ENCODE measurements at places on chromosomes 1 and 21.

GRCh38 chr1:25914074-25914995 lies 8.1 kb upstream of the STMN1 start:
- DNase-seq = no peak

- DNase-seq = no peak
Observed at GRCh38 chr1:161307230-161307768, 2.5 kb downstream of the MPZ start.

DNA sequence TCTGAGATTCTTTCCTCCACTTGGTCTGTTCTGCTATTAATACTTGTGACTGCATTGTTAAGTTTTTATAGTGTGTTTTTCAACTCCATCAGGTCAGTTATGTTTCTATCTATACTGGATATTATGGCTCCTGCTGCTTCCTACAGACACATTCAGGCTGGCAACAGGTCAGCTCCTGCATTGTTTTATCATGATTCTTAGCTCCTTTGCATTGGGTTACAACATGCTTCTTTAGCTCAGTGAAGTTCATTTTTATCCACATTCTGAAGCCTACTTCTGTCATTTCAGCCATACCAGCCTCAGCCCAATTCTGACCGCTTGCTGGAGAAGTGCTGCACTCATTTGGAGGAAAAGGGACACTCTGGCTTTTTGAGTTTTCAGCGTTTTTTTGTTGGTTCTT lies 37.3 kb upstream of the F3 start:
- DNase-seq = no peak

DNA sequence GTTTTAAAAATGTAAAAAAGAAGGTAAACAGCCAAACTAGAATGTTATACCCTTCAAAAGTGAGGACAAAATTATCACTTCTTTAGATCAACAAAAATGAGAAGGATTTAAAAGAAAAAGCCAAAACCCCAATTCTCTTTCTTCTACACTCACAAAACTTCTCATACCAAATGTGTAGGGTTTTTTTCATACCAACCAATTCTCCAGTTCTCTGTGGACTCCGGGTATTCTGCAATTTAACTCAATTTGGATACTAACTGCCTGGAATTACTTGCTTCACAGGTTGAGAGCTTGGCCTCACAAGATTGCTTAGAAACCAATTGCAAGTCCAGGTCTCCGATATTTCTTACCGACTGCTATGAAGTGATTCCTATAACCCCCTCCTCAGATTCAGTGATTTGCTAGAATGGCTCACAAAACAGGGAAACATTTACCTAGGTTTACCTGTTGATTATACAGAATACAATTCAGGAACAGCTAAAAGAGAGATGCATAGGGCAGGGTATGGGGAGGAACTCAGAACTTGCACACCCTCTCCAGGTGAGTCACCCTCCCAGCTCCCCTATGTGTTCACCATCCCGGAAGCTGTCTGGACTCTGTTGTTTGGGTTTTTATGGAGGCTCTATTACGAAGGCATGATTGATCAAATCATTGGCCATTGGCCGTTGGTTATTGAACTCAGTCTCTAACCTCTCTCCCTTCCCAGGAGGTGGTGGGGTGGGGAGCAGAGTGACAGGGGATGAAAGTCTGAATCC lies 67.1 kb downstream of the CAMTA1 start:
- DNase-seq = no peak

- DNase-seq = no peak
Observed at GRCh38 chr1:235504122-235504493, at the start of gene B3GALNT2. B3GALNT2 (minus strand) TSS chr1:235504452; CDS start chr1:235504252, 200 bp downstream.
